ENCODE measurements at places on chromosomes 2 and 18.

- DNase-seq, result no peak
Observed at GRCh38 chr18:48943736-48944527, 6.8 kb downstream of the SMAD7 start.

DNA sequence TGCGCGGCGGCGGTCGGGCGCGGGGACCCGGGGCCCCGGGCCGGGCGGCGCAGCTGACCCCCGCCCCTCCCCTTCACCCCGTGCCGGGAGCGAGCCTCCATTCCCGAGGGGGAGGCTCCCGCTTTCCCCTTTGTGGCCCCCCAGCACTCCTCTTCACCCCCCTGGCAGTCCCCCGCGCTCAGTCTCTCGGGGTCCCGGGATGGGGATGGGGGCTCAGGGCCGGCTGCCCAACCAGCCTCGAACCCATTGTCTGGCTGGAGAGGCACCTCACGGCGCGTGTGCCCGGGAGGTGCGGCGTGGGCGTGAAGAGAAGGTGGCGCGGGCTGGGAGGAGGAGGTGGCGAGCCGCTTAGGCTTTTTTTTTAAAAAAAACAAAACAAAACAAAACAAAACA lies 748 bp downstream of the FMNL2 start:
- DNase-seq, result peak; percentile 43

GRCh38 chr2:55518841-55519165 lies 715 bp upstream of the CFAP36 start:
- no peak for DNase-seq

GRCh38 chr2:233062451-233062850 lies 2.3 kb downstream of the INPP5D start:
- no peak for DNase-seq

DNA sequence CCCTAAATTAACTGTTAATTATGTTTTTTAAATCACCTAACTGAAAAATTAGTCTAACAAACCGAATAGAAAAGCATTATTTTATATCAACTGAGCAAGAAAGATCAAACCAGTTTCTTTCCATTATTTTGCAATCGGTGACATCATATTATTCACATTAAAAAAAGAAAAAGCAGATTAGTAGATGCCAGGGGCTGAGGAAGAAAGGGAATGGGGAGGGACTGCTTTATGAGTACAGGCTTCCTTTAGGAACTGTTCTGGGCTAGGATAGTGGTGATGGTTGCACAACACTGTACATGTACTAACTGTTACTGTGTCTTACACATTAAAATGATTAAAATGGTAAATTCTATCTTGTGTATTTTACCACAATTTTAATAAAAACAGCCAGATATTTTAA lies 59.3 kb downstream of the COBLL1 start:
- DNase-seq, result no peak

GRCh38 chr2:1607971-1608688 lies 136.2 kb downstream of the PXDN start:
- no peak for DNase-seq

DNA sequence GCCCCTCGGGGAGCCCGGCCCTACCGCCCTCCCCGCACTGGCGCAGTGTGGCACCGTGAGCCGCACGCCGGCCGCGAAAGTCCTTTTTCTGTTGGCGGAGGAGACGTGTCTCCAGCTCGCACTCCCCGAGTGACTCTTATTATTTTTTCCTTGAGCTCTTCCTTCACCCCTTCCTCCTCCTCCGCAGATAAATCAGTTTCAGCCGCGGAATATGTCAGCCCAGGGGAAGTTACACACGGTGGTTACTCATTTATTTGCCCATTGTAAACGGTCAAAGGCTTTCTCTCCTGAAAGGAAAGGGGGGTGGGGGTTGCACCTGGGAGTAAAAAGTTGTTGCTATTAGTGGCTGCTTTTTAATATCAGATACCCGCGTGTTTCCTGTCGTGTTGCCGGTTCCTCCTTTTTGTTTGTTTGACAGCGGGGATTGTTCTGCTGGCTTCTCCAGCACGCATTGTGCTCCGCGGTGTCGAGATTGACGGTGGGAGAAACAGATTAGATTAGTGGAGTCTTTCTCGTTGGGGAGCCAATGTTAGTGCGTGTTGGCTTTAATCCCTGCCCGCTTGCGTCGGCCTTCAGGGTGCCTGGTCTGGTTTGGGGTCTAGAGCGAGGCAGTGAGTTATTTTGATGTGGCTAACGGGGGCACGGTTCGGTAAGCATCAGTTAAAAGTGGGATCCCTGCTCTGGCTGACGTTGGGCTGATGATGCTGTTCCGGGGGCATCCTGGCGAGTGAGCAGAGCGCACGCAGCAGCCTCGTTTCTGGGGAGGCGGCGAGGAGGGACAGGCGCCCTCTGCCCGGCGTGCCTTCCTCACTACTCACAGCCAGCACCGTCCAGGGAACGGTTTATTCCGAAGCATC lies 1.6 kb downstream of the CRIM1 start:
- peak; percentile 18 for DNase-seq

- DNase-seq, result no peak
Observed at GRCh38 chr2:168369031-168369430, 87.0 kb upstream of the CERS6 start.

- no peak for DNase-seq
Observed at GRCh38 chr2:69947325-69947931, 14.0 kb downstream of the ASPRV1 start.

DNA sequence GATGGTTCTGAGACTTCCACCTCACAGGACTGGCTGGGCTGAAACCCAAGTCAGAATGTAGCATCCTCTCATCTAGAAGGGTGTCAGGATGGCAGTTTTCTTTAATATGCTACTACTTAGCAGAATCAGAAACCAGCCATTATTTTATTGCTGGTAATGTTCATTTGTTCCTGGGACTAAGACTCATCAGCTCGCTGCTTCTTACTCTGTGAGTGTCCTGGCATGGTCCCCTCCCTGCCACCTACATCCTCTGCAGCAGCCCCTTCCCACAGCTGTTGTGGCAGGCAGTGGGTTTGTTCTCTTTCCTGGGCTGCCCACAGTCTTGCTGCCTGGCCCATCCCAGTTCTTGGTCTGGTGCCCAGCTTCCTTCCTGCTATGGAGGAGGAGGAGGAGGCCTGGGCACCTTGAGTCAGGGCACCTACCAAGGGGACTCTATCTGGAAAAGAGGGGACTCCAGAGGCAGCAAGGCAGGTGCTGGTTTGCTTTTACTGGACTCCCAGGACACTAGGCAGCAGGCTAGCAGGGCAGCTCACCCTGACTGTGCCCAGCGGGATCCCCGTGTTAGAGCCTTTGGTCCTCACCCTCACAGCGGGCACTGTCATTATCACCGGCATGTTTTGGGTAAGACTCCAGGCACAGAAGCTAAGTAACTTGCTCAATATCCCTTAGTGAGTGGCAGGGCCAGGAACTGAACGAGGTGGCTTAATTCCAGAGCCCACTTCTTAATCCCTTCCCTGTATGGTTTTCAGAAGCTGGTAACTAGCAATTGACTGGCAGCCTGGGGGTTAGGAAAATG lies 62.1 kb downstream of the LRRFIP1 start:
- no peak for DNase-seq

GRCh38 chr18:42275949-42276730 lies 321.1 kb downstream of the PIK3C3 start:
- DNase-seq, result no peak

GRCh38 chr2:40178971-40179370 lies 272.9 kb downstream of the SLC8A1 start:
- DNase-seq, result no peak

- no peak for DNase-seq
Observed at GRCh38 chr2:201156036-201156435, 26.9 kb upstream of the CASP10 start.

GRCh38 chr18:24553571-24554285 lies 93.3 kb downstream of the HRH4 start:
- DNase-seq, result no peak

GRCh38 chr2:145415151-145415550 lies 895.2 kb upstream of the ZEB2 start:
- no peak for DNase-seq

GRCh38 chr2:38152035-38152434 lies 76.1 kb upstream of the CYP1B1 start:
- no peak for DNase-seq

GRCh38 chr2:100718065-100718629 lies 101.8 kb upstream of the NPAS2 start:
- DNase-seq, result no peak

GRCh38 chr2:234136461-234136860 lies 86.0 kb downstream of the SPP2 start:
- no peak for DNase-seq

DNA sequence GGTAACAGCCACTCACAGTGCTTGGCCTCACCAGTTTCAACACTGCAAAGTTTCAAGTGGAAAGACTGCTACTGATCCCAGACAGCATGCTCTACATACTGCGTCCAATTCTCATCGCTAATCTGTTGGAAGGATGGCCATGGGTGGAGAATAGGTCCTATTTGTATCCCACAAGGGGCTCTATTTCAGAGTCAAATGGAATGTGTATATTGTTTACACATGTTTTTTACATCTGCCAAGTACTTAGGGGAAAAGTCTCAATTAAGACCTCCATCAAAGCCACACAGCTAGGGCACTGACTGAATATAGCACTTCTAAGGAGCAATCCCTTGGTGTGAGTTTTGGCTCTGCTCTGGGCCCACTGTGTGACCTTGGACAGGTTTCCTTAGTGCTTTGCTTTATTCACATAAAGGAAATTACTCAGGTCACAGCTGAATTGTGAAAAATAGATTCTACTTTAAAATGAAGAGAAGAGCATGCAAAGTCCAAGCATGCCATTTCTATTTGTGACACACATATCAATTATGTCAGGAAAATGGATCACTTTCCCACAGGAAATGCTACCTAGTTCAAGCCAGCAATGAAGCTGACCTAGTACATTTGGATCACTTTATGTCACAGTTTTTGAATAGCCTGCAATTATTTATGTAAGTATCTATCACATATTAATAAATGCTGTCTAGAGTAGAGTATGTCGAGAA lies 112.9 kb upstream of the STK17B start:
- DNase-seq, result no peak

DNA sequence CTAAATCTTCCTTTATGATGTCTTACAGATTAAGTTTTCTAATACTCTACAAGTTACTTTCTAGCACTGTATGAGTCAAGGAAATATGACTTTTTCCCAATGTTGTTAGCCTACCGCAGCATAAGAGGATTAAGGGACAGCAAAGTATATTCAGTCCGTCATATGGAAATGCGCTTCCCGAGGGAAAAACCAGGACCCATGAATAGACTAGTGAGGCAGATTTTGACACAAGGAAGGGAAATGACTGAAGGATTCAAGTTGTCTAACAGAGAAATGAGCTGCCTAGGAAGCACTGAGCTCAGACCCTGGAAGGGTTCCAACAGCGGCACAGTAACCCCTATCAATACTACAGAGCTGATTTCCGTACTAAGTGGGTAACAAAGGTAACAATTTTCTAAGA lies 12.0 kb downstream of the SEPTIN10 start:
- no peak for DNase-seq
